Hematopoietic multipotent progenitor cell treated with erythropoietin and hydrocortisone succinate and interleukin-3 and kit ligand, for 8 days (in vitro differentiated cells): ENCODE measurements at places on chromosomes 2 and 18.

DNA sequence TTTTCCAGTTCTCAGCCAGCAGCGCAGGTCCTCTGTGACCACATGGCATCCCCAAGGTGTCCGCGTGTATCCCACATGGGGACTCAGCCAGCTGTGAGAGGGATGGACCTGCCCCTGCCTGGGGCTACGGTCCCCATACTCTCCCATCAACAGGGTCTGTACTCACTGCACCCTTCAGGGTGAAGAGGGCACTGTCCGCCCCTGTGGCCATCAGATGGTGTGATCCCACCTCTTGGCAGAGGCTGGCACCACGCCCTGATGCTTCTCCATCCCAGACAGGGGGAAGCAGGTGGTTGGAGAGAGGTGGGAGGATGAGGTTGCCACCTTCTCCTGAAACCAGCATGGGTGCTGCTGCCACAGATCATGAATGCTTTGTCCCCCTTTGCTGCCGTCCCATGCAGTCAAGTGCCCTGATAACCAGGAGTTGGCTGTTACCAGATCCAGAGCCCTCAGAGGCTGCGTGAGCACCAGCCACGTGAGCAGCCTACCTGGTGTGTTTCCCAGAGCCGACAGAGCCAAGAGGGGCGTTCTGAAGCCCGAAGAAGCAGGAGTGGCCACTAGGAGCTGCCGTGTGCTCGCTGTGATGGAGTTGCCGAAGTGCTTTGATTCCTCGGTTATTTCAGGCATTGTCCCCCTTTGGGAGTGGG lies 93.9 kb downstream of the SH3RF3 start:
- DNase-seq, result no peak

DNA sequence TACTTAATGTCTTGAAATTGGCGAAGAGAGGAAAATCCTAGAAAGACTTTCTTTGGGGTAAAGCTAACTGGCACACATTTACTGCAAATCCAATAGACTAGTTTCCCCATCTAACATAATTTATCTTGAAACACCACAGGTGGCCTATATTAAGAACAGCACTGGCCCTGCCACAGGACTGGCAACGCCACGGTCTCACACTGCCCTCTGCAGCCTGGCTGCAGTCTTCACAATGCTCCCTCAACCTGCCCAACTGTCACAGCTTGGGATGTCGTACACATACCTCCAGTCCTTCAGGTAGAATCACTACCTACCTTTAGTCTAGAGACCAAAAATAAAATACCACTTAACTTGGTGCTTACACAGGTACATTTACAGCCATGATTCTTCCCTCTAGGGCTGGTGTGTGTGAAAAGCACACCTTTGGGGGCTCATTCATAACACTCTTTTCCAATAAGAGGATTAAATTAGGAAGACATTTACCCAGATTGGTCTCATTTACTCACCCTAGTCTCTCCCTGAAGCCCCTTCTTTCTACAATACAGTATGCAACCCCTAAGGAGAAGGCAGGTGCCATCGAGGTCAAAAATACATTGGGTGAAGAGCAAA lies 222.2 kb downstream of the C1D start:
- peak; percentile 53 for DNase-seq

DNA sequence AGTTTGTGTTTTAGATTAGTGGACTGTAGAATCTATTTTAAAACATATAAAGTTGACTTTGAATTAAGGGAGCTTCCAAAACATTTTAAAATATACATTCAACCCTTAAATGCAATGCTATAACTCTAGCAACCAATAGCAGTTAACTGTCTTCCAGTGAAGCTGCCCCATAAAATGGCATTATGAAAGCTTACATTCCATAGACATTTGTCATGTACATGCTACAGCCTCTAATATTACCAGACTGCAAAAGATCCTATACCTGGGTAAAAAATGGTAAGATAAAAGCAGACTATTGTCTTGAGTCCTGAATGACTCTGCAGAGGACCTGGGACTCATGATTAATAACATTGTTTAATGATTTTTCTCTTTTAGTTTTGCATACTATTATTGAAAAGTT lies 489.4 kb downstream of the LRP1B start:
- no peak for DNase-seq

DNA sequence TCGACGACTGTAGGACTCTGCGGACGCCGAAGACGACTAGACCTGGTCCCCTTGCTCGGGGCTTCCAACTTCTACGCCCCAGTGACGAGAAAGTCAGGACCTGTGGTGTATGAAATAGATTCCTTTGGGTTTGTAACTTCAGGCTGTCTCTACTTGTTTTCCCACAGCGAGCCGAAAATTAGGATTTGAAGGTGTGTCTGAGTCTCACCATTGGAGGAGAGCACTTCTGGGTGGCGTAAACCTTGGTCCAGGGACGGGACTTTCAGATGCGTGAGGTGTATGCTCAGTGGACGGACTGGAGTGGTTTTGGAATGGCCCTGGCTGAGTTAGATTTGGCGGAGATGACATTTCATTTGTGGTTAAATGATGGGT lies 1.3 kb downstream of the BIRC6 start:
- peak; percentile 19 for DNase-seq

DNA sequence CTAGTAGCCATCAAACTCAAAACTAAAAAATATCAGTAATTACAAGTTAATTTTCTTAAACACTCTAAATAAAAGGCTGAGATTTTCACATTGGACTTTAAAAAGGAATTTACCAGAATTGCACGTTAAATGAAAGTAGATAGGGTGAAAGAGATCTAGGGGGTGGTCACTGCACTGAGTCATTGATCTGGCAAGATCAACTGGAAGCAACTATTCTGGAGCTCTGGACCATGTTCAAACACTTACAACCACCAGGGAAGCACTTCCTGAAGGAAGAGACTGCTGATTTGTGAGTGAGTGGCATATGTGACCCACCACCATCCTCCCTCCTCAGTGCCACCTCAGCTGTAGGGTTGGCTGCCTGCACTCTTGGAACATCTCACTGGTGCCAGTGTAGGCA lies 111.8 kb downstream of the UGGT1 start:
- DNase-seq, result no peak

- no peak for DNase-seq
These were observed 223.4 kb downstream of the MYT1L start for GRCh38 chr2:2107627-2108026.

DNA sequence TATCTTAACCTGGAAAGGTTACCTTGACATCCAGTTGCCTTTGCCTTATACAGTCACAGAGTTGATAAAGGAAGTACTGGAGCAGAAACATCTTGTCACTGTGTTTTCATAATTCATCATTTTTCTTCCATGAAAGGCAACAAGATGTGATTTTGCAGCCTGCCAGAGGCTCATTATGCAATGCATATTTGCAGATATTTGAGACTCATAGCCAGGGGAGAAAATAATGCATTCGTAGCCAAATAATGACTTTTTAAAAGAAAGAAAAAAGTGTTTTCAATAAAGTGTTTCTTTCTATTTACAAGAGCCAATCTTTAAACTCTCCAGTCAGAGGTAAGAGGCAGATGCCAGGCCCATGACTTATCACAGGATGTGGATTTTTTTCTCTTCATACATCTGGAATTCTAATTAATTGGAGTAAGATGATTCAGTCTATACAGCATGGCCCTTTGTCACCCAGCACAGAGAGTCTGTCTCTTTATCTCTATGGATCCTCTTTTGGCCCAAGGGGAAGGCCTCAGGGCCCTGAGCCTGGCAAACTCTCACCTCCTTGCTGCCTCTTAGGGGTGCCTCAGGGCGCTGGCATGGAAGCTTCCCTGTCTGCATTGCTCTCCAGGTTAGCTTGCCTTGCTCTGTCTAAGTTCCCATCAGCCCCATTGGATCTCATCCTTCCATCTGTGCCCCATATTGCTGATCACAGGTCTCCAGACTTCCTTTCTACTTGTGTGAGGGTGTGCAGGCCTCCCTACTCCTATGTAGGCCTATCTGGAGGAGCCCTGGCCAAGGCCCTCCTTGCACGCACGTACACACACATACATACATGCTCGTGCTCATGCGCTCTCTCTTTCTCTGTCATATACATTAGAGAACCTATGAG lies 247.7 kb downstream of the TPGS2 start:
- DNase-seq, result no peak

GRCh38 chr2:174738841-174739240 lies 25.4 kb downstream of the CHRNA1 start:
- DNase-seq, result no peak

- DNase-seq, result no peak
These were observed 695.1 kb downstream of the PLCL1 start for GRCh38 chr2:198499539-198499938.

DNA sequence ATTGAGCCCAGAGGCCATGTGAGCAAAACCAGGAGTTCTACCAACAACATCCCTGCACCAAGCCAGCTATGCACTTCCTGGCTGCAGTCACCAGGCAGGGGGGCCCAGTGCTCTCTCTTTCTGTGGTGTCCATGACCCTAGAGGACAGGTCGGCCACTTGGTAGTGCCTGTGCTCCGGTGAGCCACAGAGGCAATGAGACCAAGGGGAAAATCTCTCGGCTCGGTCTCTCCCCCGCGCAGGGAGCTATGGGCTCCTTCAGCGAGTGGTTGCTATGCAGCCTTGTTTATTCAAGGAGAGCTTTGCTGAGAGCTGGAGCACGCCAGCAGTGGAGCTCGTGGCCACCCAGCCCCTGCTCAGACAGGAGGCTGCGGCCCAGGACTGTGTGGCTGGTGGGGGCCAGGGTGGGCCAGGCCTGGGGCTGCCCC lies at the start of gene TOGARAM2:
TOGARAM2 (plus strand) TSS at position 283 of the 426 bp plus-strand sequence. CDS start 13,537 bp downstream, outside the sequence.
- no peak for DNase-seq

DNA sequence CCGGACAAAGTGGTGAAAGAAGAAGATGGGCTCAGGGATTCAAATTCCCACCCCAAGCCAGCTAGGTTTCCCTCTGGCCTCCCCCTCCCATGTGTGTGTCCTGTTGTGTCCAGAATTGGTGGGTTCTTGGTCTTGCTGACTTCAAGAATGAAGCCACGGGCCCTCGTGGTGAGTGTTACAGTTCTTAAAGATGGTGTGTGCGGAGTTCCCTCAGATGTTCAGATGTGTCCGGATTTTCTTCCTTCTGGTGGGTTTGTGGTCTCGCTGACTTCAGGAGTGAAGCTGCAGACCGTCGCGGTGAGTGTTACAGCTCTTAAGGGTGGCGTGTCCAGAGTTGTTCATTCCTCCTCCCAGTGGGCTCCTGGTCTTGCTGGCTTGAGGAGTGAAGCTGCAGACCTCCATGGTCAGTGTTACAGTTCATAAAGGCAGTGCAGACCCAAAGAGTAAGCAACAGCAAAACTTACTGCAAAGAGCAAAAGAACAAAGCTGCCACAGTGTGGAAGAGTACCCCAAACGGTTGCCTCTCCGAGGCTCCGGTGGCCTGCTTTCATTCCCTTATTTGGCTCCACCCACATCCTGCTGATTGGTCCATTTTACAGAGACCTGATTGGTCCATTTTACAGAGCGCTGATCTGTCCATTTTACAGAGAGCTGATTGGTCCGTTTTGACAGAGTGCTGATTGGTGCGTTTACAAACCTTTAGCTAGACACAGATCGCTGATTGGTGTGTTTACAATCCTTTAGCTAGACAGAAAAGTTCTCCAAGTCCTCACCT lies 37.7 kb upstream of the KLF11 start:
- no peak for DNase-seq

- DNase-seq, result no peak
These were observed 499.8 kb upstream of the MEIS1 start for GRCh38 chr2:65934992-65935629.

- peak; percentile 50 for DNase-seq
These were observed 833 bp downstream of the AFG3L2 start for GRCh38 chr18:12376034-12376753.

- no peak for DNase-seq
These were observed 114.2 kb downstream of the SEPTIN10 start for GRCh38 chr2:109499566-109499965.

DNA sequence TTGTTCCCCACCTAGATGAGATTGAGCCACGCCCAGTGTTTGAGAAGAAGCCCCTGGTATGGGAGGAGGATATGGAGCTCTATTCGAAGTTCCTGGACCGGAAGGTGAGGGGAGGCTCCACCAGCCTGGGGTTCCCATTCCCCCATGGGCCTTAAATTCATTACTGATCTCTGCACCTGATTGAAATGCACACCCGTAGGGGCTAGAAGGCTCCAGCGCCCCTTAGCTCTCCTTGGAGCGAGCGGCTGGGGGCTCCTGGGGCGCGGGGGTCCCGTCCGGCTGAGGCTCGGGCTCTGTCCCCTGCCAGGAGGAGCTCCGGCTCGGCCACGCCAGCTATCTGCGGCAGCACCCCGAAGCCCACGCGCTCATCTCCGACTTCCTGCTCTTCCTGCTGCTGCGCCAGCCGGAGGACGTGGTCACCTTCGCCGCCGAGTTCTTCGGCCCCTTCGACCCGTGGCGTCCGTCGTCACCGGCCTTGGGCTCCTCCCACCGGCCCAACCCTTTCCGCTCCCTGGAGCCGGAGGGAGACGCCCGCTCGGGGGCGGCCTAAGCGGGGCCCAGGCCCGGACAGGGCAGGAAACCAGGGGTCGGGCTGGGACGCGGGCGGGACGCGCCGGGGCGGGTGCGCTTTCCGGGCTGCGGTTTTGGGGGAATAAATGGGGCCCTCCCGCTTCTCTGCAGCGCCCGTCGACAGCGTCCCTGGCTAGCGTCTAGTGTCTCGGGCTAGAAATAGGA lies 10.9 kb downstream of the CATIP start:
- peak; percentile 88 for DNase-seq

GRCh38 chr2:159051661-159052060 lies 83.2 kb downstream of the TANC1 start:
- no peak for DNase-seq

GRCh38 chr2:230085201-230085600 lies 16.5 kb upstream of the SLC16A14 start:
- DNase-seq, result no peak

- no peak for DNase-seq
These were observed 440.8 kb upstream of the LRRTM4 start for GRCh38 chr2:77962943-77963342.

DNA sequence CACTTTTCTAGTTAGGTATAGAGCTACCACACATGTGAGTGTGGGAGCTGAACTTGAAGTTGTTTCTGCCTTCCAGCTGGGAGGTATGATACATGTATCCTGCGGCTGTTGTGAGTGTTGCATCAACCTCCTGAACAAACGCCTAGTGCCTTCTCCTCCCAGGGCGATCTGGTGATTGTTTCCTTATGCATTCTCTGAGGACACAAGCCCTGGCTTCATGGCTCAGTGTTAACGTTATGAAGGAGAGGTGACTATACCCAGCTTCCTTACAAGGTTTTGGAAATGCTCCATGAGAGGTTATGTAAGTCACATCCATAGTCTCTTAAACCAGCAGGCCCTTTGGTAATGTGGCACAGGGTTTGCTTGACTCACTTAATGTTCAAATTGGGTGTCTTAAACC lies 64.9 kb downstream of the SPRED2 start:
- DNase-seq, result no peak
